Vagina (tissue), 2 donors: ENCODE measurements at places on chromosomes 11 and 22.

GRCh38 chr11:130825983-130826382 lies 90.3 kb downstream of the SNX19 start:
- no peak for DNase-seq
- no peaks in the 10 kb centered on the region for H3K36me3 ChIP-seq
- no peaks in the 10 kb centered on the region for H3K27me3 ChIP-seq
- no peak overlapping the region for H3K27ac ChIP-seq

DNA sequence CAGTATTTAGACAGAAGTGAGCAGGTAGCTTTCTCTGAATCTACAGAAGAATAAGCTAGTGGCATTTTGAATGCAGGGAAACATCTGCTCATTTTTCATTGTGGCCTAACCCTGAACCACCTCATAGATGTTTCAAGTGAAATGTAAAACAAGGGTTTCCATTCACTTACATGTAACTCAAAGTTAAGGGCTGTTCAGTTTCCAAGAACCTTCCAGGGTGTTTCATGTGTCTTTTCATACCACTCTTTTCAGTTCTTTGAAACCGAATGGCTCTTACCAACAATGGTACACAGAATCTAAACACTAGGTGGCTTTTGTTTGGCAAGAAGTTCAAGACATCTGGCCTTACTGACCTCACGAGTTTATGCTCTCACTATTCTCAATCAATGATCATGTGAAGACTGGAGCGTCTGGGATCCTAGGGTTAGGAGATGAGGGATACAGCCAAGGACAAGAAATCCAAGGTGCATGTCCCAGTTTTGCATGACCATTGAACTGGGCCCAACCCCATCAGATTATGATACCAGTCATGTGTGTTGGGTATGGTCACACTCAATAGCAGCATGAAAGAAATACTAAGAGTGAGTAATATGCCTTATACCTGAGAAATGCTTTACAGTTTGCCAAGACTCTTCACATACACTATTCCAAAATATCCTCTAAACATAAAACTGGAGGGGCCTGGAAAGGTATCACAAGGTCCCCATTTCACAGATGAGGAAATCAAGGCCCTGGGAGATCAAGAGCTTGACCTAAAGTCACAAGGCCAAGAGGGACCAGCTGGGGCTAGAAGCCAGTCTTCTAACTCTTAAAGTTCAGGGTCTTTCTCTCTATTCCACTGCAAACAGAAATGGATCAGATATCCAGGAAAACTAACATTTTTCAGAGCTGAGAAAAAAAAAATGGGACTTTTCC lies 92.7 kb downstream of the ETS1 start:
- peaks cover 3% of the 10 kb centered on the region for H3K36me3 ChIP-seq
- no peak overlapping the region for H3K4me3 ChIP-seq
- H3K27me3 ChIP-seq = no peaks in the 10 kb centered on the region

- H3K36me3 ChIP-seq = no peaks in the 10 kb centered on the region
- peak overlapping the region; percentile 68 for H3K27ac ChIP-seq
- H3K4me3 ChIP-seq = no peak overlapping the region
- H3K27me3 ChIP-seq = no peaks in the 10 kb centered on the region
- H3K4me1 ChIP-seq = no peaks in the 10 kb centered on the region
- DNase-seq = no peak
Measured at GRCh38 chr11:10779086-10779485, 28.0 kb downstream of the CTR9 start.

GRCh38 chr22:35792506-35792905 lies 74.8 kb downstream of the APOL5 start:
- H3K36me3 ChIP-seq = no peaks in the 10 kb centered on the region
- no peak overlapping the region for H3K4me3 ChIP-seq
- H3K27ac ChIP-seq = no peak overlapping the region
- no peaks in the 10 kb centered on the region for H3K27me3 ChIP-seq

DNA sequence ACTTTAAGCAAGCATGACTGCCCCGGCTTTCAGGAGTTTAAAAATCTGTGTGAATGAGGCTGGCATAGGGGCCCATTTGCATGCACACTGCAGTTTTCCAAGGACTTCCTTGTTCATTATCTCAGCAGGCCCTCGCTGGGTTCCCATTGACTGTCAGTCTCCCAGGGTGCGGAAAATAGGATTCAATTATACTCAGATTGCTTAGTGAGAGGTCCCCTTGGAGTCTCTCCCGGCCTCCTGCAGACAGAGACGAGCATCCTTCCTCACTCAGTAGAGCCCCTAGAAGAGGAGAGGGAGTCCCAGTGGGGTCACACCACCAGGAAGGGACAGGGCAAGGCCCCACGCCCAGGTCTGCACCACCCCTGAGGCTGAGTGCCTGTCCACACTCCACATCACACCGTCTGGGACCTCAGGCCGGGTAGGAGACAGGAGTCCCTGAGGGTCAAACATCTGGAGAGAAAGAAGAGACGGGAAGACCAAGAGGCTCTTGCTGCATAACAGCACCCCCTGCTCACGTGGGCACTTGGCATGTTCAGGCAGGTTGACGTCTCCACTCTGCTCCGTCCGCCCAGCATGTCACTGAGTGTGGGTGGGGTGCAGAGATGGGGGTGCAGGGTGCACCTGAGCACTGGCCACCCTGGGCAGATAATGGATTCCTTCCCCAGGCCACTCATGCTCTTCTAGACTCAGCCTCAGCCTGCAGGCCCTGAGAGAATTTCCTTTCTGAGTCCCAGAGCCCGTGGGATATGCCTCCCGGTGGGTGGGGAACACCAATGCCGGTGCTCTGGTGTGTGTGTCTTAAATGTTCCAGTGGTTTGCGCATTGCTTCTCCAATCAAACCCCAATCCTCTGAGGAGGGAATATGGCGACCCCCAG lies 58.8 kb downstream of the MCM5 start:
- H3K4me1 ChIP-seq = no peaks in the 10 kb centered on the region
- H3K4me3 ChIP-seq = no peak overlapping the region
- no peaks in the 10 kb centered on the region for H3K27me3 ChIP-seq
- H3K36me3 ChIP-seq = no peaks in the 10 kb centered on the region
- DNase-seq = no peak
- H3K27ac ChIP-seq = no peak overlapping the region
